Activated naive CD8-positive, alpha-beta T cell treated with anti-CD3 and anti-CD28 coated beads, Interleukin-2, amount 50 U/mL, for 24 hours (primary cell): ENCODE measurements at places on chromosomes 7 and 10.

DNA sequence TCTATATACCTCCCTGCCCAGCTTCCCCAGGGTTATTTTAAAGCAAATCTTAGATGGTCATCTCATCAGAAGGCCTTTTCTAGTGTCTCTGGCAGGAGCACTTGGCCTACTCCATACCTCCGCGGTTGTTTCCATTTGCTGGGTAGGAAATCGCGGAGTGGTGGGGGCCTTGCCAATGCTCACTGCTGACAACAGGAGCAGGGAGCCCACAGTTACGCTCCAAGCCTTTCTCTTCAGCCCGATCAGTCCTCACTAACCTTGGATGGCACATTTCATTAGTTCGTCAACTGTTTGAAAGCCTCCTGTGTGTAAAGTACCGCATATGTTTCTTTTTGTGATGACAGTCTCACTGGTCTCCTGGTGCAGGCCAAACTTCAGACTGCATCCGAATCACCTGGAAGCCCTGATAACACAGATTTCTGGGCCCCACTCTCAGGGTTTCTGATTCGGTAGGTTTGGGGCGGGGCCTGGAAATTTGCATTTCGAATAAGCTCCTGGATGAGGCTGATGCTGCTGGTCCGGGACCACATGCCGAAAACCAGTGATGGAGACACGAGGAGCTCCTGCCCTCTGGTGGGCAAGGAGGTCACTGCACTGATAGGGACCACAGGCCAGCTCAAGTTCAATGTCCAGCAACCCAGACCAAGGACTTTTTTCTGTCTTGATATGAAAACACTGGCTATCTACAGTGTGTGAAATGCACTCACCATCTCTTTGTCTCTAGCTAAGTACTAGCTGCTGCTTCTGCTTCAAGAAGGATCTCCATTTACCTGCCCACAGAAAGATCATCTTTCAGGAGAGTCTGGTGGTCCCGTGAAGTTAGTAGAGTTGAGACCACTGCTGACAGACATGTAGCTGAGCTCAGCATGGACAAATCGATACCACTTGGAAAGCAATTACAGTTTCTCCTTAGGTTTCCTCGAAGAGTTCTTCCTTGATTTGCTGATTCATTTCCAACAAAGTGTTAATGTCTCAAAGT lies 14.0 kb downstream of the LRGUK start:
- H3K36me3 ChIP-seq: no peaks in the 10 kb centered on the region
- no peaks in the 10 kb centered on the region for H3K27me3 ChIP-seq
- H3K4me1 ChIP-seq: no peaks in the 10 kb centered on the region
- H3K4me3 ChIP-seq: no peak overlapping the region

GRCh38 chr10:3357737-3358136 lies 185.2 kb upstream of the PITRM1 start:
- no peaks in the 10 kb centered on the region for H3K4me1 ChIP-seq
- H3K27me3 ChIP-seq: no peaks in the 10 kb centered on the region
- H3K36me3 ChIP-seq: no peaks in the 10 kb centered on the region
- H3K27ac ChIP-seq: no peak overlapping the region
- H3K4me3 ChIP-seq: no peak overlapping the region
- DNase-seq: no peak

- H3K4me3 ChIP-seq: no peak overlapping the region
- H3K36me3 ChIP-seq: no peaks in the 10 kb centered on the region
- H3K27me3 ChIP-seq: no peaks in the 10 kb centered on the region
- H3K27ac ChIP-seq: no peak overlapping the region
- DNase-seq: no peak
- no peaks in the 10 kb centered on the region for H3K4me1 ChIP-seq
Measured at GRCh38 chr10:20624642-20625041, 272.5 kb downstream of the NEBL start.

DNA sequence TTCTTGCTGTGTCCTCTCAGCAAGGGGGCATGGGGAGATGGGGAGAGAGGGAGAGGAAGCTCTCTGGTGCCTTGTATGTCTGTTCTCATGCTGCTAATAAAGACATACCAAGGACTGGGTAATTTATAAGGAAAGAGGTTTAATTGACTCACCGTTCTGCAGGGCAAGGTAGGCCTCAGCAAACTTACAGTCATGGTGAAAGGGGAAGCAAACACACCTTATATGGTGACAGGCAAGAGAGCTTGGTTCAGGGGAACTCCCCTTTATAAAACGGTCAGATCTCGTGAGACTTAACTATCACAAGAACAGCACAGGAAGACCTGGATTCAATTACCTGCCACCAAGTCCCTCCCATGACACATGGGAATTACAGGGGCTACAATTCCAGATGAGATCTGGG lies 464.7 kb upstream of the CELF2 start:
- no peaks in the 10 kb centered on the region for H3K36me3 ChIP-seq
- no peak for DNase-seq
- H3K4me1 ChIP-seq: peaks cover 1% of the 10 kb centered on the region
- no peak overlapping the region for H3K27ac ChIP-seq
- H3K27me3 ChIP-seq: peaks cover 5% of the 10 kb centered on the region

- H3K27ac ChIP-seq: no peak overlapping the region
- DNase-seq: no peak
- peaks cover 6% of the 10 kb centered on the region for H3K27me3 ChIP-seq
- no peak overlapping the region for H3K4me3 ChIP-seq
- H3K4me1 ChIP-seq: peaks cover 6% of the 10 kb centered on the region
- no peaks in the 10 kb centered on the region for H3K36me3 ChIP-seq
Measured at GRCh38 chr10:75512203-75512933, 80.9 kb downstream of the LRMDA start.

DNA sequence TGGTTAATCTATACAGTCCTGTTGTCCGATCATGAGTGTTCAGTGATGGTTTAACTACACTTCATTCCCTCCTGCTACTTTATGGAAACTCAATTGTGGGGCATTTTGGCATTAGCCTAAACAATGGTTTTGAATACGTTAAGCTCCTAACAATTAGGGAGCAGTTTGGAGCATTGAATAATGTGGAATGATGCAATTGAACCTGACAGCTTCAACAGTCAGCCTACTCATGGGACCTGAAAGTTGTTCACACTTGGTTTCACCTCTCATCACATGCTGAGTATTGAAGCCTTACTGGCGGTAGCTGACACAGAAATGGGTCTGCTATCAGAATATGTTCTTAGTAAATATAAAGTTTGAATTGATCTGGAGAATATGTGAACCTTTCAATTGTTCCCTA lies 186.1 kb downstream of the MLLT10 start:
- H3K36me3 ChIP-seq: peaks cover 17% of the 10 kb centered on the region
- H3K4me1 ChIP-seq: peaks cover 22% of the 10 kb centered on the region
- no peak for DNase-seq
- H3K27ac ChIP-seq: no peak overlapping the region
- H3K4me3 ChIP-seq: no peak overlapping the region
- no peaks in the 10 kb centered on the region for H3K27me3 ChIP-seq

DNA sequence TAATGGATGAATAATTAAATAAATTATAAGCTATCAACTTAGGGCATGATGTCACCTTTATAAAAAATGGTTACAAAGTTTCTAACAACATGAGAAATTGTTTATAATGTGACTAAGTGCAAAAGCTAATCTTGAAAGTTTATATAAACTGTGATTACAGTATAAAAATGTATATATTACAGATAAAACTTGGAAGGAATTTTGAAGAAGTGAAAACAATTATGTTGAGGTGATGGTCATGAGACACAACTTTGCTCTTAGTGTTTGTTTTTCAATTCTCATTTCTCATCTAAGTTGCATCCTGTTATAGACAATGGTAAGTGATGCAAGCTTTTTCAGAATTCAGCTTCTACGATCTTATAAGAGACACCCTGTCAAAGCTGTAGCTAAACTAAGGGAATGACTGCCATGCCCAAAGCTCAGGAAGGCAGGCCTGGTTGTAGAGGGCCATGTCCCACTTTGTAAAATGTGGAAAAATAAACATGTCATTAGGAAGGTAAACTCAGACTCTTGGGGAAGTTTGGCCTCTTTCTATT lies 23.9 kb downstream of the MACC1 start:
- DNase-seq: no peak
- H3K27me3 ChIP-seq: no peaks in the 10 kb centered on the region
- no peak overlapping the region for H3K27ac ChIP-seq
- H3K36me3 ChIP-seq: no peaks in the 10 kb centered on the region
- no peak overlapping the region for H3K4me3 ChIP-seq
